Airway epithelial cell (primary cell): ENCODE measurements at places on chromosomes 5 and 9. TPM values are rescaled to one million over a fixed set of nuclear protein-coding genes. Genes with fewer than 3 reads are reported as not detected.

PCA3 gene
- total RNA-seq = not detected in 2 replicates

PTGR1 gene
- total RNA-seq = 66.1 and 82.1 TPM in 2 replicates

FLT4 gene
- total RNA-seq = not detected in 2 replicates

HMGCS1 gene
- total RNA-seq = 182 and 202 TPM in 2 replicates

ABO gene
- total RNA-seq = 0.42 and 0.71 TPM in 2 replicates

PDLIM4 gene
- total RNA-seq = 61.7 and 92.3 TPM in 2 replicates

SLC45A2 gene
- total RNA-seq = not detected in 2 replicates

TNFSF15 gene
- 0.28 and 0.42 TPM in 2 replicates for total RNA-seq

PCDHGB2 gene
- 0.42 TPM in 1 of 2 replicates, not detected in the other for total RNA-seq

PCDHB11 gene
- total RNA-seq = 0.09 TPM in 1 of 2 replicates, not detected in the other

RRAGA gene
- total RNA-seq = 40.8 and 46.8 TPM in 2 replicates
